ENCODE measurements at places on chromosomes 16 and 17.

- DNase-seq = no peak
Observed at GRCh38 chr16:70703041-70703834, 17.4 kb upstream of the MTSS2 start.

DNA sequence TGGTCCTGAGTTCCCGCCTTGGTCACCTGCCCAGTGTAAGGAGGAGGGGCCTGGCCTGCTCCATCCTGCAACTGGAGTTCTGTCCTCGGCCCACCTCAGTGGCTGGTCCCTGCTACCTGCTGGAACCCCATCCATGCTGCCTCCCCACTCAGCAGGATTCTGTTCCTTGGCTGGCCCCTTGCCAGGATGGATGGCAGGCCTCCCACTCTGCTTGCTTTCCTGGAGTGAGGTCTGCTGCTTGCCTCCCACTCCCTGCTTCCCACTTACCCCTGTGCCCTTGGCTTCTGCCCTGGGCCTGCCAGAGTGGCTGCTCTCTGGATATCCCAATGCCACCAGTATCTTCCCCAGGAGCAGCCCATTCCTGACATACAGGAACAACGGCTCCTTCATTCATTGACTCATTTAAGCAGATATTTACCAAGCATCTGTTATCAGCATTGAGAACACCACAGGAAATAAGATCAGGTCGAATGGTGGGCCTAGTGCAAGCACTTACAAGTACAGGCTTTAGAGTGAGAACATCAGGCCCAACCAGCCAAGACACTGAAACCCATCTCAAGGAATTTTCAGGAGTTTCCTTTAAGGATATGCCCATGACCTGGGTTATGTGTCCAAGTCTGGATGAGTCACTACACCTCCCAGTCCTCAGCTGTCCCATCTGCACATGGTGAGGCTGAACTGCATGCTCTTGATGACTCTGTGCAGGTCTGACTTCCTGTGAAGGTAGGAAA, 17.0 kb upstream of the RPRML start:
- DNase-seq = no peak

DNA sequence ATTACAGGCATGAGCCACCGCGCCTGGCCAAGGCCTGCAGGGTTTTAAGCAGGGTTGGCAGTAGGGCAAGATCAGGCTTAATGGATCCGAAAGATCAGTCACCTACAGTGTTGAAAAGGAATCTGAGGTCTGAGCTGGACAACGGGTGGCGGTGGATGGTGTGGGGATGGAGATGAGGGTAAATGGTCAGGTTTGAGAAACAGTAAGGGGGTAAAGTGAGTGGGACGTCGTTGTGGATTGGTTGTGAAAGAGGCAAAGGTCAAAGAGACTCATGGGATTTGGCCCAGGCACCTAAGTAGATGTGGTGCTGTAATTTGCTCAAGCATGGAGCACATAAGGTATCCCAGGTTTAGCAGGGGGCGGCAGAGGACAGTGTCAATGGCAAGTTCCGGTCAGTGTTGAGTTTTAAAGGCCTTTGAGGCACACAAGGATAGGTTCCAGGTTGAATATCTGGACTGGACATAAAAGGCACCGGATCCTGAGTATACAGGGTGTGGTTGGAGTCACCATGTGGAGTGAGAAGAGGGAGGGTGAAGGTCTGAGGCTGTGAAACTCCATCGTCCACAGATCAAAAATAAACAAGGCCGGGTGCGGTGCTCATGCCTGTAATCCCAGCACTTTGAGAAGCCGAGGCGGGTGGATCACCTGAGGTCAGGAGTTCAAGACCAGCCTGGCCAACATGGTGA, 1.1 kb upstream of the SLC16A5 start:
- no peak for DNase-seq

- no peak for DNase-seq
Observed at GRCh38 chr16:73113336-73113735, 65.4 kb upstream of the ZFHX3 start.

DNA sequence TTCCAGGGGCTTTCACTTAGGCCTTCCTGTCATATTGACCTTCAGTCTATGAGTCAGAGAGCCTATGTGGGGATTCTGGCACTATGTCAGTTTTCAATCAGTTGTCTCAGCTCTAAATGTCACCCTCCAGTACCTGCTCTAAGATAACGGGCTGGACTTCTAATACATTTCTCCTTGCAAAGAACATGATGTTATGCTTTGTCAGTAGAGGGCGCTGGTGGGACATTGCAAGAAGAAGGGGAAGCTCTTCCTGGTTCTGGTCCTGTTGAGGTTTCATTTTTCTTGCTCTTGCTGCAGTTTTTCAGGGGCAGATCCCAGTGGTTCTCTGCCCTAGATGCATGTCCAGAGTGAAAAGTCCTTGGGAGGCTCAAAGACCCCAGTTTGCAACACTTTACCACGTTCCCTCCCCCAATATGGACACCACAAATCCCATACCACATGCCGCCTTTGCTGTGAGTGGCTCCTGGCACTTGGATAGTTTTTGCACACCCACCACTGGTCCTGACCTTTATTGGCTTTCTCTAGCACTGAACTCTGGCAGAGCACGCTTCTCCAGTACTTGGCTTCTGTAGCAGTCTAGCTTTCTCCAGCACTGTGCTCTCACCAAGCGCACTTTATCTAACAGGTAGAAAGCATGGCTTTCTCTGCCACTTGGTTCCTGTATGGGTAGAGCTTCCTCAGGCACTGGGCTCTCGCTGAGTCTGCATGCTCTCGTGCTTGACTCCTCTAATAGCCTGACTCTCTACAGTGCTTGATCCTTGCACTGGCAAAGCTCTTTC, 49.0 kb downstream of the BCL7C start:
- DNase-seq = peak; percentile 49

DNA sequence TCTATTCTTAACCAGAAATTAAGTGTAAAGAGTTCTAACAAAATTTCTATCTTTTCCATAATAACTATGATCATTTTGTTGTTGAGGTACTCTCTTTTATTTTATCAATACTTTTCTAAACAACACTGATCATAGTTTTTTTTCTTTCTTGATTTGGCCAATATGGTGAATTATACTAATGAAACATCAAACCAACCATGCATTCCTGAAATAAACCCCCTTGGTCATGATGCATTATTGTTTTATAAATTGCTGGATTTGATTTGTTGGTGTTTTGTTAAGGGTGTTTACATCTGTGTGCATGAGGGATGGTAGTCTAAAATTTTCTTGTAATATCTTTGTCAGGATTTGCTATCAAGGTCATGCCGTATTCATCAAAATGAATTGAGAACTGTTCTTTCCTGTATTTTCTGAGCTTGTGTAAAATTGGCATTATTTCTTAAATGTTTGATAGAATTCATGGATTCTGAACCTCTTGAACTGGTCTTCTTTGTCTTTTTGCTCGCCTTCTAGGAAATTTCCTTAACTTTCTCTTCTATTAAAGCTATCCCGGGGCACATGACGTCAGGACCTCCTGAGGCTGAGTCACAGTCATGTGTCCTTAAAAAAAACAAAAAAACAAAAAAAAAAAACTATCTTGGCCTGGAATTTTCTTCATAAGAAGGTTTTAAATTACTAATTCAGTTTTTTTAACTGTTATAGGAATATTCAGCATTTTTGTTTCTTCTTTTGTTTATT, 3.9 kb upstream of the TRIM25 start:
- DNase-seq = no peak
